Spleen (tissue), 13 donors: ENCODE measurements at places on chromosomes 12 and 14. TPM values are rescaled to one million over a fixed set of nuclear protein-coding genes. Genes with fewer than 3 reads are reported as not detected.

DNA sequence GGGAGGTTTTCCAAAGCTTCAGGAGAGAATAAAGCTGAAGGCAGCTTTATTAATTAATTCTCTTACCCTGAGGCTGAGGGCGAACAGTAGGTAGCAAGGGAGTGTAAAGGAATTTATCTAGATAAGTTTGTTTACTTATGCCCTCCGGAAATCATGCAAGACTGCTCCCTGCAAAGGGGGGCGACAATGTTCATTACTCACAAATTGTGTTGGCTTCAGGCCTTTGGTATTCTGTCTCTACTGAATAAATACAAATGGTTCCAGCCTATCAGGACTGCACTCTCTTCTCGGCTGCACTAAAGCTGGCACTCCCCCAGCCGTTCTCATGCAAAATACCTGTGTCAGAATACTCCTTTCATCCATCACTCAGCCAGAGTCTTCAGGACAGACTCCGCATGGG is 120.8 kb downstream of the PPHLN1 start:
- no peak for DNase-seq

PLCZ1 gene
- not detected for polyA plus RNA-seq

PTPRO gene
- polyA plus RNA-seq: 2.3 TPM

DNA sequence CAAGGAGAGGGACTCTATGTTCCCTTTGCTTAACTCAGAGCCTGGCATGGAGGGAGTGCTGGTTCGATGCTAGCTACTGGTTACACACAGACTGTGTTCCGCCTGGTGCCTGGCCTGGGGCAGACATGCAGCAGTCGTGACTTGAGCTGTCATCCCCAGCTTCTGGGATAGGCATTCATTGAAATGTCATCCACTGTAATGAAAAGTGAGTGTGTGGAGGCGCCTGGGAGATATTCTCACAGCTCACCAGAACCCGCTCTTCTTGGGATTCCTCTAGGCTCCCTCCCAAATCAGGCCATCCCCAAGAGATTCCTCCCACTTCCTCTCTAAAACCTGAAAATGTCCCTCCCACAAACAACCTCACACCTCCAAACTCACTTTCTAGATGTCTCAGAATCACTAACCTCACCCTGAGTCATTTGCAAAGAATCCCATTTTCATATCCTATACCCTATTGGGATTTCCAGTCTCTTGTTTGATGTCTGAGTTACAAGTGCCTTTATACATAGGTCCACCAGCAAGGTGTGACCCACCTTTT is 82.8 kb downstream of the CRACR2A start:
- DNase-seq: no peak

DNA sequence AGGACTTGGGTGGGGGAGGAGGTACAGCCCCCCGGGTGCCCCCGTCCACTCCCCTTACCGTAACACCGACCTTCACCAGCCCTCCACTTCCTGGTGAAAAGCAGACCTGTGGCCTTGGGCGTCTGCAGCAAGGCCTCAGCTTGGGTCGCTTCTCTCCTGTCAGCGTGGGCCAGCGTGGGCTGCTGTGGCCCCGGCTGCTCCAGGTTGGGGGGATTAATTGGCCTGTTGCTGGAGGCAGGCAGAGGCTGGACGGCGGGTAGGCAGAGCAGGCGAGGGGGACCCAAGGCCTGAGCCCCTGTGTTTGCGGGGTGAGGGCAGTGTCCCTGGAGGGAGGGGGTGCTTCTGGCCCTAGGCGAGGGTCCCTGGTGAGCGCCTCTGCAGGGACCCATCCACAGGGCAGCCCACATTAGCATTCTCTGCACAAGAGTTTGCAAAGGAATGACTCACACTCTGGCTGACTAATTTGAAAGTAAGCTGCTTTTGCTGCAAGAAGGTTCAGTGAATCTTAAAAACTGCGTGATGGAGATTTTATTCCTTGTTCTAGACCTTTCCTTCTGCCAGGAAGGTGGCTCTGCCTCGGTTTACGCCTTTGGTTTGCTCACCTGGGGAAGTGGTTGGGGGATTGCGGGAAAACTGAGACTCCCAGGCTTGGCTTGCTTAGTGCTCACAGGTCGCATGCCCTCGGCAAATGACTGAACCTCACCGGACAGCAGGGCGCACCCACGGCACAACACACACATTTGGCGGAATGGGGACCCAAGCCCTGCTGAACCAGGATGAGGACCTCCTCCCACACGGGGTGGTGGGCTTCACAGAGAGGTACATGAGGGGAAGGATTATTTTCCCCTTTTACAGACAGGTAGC is 37.9 kb upstream of the DLK1 start:
- no peak for DNase-seq

HAL gene
- polyA plus RNA-seq: 0.72 TPM

SOX5 gene
- polyA plus RNA-seq: 0.35 TPM

DNA sequence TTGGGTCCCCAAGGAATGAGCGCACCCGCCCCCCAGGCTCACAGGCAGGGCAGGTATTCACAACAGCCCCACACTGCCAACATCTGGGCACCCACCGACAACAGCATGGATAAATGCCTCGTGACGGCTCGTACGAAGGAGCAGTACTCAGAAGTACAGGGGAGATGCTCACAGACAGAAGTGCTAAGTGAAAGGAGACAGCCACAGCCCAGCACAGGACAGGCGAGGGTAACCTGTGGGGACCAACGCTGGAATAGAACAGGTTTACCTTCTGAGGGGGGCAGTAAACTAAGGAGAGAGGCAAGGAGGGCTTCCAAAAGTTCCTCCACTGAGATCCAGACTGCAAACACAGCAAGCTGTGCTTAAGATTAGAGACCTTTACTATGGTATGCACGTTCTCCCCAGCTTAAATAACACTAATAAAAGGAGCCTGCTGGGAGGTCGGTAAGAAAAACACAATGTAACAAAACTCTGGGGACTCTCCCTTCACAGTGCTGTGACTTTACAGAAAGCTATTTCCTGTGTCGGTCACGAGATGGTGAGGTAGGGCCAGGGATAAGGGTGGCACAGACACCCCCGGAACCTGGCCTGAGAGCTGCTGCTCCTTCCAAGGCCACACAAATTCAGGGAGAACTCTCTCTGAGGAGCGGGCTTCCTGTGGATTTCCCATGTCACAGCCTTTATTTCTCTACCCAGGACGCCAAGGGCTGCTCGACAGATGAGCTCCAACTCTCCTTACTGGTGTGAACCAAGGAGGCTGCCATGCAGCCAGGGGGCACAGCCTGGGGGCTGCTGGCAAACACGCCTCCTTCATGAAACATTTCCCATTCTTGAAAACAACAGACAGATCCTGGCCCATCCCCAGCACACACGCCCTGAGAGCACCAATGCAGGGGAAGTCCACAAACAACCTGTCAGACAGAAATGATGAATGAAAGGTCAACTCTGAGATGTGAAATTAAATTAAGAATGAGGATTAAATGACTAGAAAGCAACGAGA is 26.3 kb downstream of the SLC15A4 start:
- no peak for DNase-seq

GRCh38 chr12:57401165-57401564 is 29.7 kb downstream of the R3HDM2 start:
- DNase-seq: no peak

DNA sequence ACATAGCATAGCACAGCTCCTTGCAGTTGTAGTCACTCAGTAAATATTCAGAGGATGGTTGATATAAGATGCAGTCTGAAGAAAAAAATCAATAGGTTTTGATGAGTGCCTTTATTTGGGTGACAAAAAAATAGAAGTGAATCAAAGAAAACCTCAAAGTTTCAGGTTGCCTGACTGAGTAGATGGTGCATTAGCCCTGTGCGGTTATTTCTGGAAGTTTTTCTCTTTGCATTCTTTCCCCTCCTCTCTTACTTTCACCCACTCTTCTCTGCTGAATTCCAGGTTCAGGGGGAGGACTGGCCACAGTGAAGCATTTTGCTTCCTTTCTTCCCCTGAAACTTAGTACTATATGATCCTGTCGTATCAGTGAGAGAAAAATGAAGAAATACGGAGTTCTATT is 28.6 kb downstream of the TRHDE start:
- DNase-seq: no peak

DNA sequence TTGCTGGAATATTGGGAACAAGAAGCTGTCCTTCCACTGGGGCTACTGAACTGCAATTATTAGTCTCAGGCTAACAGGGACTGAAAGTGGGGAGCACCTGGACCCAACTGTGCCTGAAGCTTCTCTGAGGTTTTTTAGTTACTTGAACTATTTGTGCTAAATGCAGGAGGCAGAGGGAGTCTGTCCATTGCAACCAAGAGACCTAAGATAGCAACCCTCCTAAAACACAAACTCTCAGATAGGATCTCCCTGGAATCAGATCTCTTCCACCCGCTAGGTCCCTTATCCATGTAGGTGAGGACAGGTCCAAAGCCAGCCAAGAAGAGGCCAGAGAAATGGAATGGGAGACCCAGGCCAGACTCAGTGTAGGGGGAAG is 58.1 kb downstream of the NCOR2 start:
- DNase-seq: no peak

- DNase-seq: peak; percentile 87
Measured at GRCh38 chr14:75340921-75341320, 62.3 kb downstream of the FOS start.

DNA sequence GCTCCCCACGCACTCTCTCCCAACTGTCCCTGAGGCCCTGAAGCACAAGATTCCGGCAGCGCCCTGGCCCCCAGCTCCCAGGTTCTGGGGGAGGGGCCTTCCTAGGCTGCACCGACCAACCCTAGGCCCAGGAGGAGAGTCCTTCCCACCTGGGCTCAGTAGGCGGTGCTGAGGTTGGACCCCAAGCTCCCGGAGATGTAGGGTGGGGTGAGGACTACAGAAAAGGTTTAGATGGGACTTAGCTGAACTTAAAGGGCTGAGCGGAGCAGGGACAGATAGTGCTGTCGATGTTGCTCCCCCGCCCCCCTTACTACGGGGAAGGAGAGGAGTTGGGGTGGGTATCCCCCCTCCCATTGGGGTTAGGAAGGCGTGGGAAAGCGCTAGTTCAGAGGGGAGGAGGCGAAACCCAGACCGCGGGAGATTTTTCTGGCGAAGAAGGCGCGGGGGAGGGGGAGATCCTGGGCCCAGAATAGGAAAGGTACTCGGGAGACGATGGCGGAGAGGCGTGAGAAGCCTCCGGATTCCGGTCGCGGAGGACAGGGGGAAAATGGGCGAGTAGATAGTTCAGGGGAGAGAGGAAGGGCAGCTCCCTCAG is 4.2 kb upstream of the BAZ2A start:
- peak; percentile 87 for DNase-seq

AQP2 gene
- not detected for polyA plus RNA-seq

ADCY6 gene
- 1.6 TPM for polyA plus RNA-seq

DNA sequence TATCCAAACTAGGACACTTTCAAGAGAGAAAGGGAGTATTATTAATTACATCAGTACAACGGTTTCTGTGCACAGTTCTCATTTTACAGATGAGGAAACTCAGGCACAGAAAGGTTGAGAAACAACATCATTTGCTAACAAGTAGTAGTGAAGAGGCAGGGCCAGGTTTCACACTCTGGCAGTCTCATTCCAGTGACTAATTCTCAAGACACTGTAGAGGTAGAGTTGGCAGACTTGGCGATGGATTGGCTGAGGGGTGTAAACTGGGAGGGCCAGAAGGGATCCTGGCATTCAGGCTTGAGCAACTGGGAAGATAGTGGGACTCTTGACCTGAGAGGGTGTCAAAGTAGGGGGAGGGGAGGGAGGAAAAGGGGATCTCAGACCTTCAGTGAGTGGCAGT is 73.8 kb upstream of the BDKRB2 start:
- DNase-seq: no peak

DNA sequence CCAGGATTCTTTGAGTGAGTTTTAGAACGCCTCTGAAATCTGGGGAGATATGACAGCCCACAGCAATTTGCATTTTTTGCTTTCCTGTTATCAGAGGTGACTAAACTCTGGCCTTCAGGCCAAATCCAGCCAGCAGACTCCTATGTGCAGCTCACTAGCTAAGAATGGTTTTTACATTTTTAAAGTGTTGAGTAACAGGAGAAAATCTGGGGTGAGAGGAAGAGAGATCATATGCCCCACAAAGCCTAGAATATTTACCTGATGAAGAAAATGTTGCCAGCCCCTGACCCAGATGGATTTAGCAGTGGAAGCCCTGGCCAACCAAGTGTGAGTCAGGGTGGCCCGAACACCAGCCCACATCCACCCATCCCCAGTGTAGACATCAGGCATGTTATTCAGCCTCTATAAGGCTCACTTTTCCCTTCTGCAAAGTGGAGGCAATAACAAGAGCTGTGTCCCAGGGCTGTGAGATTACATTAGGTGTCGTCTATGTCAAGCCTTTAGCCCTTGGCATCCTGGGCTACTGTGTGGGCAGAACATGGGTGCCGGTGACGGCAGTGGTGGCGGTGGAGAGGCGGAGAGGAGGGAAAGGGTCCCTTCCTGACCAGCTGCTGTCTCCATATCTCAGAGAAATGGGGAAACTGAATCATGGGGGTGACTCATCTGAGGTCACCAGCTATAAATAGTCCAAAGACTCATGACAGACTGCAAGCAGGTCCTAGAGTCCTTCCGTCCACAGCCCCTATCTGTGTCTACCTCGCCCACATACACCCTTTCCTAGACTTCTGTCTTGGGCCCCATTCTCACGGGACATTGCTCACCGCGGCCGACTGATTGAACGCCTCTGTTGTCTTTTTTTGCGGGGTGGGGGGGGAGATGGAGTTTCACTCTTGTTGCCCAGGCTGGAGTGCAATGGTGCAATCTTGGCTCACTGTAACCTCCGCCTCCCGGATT is 32.6 kb upstream of the CD9 start:
- DNase-seq: peak; percentile 74

MGP gene
- polyA plus RNA-seq: 110 TPM

DNA sequence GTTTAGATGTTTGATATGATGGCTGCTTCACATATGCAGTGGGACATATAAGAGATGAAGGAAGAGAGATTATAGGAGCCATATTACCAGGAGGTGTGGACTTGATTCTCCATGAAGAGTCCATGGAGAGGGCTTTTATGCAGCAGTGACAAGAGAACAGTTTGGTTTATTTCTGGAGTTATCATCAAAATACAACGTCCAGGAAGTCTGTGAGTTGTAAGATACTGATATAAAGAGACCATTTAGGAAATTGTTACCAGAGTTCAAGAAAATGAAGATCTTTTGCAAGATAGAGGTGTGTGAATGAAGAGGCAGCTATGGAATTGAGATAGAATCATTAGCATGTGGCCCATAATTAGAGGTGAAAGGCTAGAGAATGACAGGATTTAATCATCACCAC is 431.7 kb downstream of the NPAS3 start:
- DNase-seq: no peak

DNA sequence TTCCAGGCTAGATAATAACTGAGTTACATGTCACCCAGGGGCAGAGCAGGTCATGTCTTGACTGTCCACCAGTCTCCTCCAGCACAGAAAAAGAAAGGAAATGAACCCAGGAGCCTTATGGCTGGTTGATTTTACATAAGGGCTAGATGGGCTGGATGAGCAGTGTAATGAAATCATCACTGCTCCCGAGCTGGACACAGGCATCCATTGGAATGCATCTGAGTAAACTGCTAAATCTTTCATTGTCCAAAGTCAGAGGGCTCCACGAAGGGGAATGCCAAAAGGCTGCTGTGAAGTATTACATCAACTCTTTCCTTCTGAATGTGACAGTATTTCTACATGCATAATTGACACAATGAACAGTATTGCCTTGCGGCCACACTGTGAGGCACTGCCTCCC is 30.1 kb upstream of the TSPAN11 start:
- no peak for DNase-seq

GRCh38 chr12:64595863-64596793 is 14.2 kb upstream of the RASSF3 start:
- no peak for DNase-seq

GRCh38 chr14:75934998-75935628 is 46.7 kb downstream of the TGFB3 start:
- DNase-seq: no peak
